Activated T-helper 1 cell treated with anti-CD3 and anti-CD28 coated beads, Interleukin-2, amount 50 U/mL, for 16 hours (primary cell): ENCODE measurements at places on chromosomes 1 and 21.

DNA sequence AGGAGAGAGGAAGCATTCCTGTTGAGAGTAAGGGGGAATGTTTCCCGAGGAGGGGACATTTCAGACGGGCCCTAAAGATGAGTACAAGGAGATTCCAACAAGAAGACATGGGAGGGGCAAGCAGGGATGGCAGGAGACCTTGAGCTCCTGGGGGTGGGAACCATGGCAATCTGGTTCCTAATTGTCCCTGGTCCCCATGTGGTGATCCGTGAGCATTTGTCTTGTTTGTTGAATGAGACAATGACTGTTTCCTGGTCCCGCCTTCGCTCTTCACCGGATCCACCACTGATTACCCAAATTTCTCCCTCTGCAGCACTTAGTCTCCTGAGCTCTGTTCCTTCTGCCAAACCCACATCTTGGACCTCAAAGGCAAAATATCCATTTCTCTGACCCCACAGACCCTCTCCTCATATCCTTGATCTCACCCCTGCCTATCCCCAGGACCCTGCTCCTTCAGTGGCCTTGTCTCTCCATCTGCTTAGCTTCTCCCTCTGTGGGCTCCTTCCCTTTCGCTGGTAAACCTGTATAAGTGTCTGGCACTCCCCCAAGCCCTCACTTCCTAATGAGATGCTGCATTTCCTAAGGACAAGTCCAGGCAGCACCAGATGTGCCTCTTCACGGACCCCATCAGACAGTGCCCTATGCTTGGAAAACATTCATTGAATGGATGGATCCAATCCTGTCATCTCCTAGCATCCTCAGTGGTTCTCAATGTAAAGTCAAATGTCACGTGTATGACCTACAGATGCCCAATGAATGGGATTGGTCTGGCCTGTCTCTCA is 8.3 kb upstream of the CSF1 start:
- DNase-seq = no peak

DNA sequence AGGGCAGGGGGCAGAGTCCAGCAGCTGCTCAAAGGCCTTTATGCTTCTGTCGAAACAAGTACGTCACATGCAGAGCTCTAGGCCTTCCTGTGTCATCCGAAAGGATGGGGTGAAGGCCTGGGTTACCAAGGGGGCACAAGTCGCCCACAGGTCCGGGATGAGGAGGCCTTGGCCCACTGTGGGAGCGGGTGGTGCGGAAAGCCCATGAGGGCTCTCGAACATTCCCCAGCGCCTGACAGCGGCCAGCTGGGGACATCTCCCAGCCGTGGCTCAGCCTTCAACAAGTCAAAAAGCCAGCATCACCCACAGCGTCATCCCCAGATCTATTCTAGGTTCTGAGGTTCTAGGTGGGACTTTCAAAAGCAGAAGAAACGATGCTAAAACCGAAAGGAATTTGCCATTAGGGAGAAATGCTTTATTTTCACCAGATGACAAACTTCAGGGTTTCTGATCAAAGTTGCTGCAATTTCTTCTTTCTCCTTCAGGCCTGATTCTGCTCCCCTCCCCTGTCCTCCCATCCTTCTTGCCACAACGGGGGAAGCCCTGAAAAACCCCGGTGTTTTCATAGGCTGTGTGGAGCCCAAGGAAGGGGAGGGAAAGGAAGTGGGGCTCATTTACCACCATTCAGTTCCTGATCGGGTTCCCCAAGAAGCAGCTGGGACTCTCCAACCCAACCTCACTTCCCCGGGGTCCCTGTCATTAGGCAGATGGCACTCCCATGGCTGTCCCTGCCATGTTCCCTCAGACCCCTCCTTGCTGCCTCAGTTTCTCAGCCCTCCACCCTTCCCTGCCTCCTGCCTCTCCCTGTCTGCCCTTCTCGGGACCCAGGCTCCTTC is 17.6 kb downstream of the GPR137B start:
- DNase-seq = no peak

GRCh38 chr1:204477036-204477740 is 17.4 kb downstream of the PIK3C2B start:
- DNase-seq = no peak

GRCh38 chr1:200646515-200646914 is 23.2 kb downstream of the DDX59 start:
- no peak for DNase-seq

DNA sequence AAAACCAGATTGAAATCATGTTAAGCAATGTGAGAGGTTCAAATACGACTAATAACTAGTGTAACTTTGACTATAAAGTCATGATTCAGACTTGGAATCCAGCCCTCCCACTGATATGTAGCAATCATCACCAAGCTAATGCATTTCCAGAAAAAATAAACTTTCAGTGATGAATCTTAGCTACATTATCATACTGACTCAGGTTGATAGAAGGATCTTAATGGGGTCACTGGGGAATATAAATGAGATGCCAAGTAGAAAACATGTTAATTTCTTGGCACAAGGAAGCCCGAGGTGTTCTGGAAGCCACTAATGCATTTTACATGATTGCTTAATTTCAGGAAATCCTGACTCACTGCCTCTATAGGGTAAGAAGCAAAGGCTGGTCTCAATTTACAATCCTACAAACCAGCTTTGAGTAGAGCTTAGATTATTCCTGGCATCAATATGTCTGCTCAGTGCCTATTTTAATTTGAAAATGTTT is 67.7 kb downstream of the SELENOF start:
- DNase-seq = no peak

DNA sequence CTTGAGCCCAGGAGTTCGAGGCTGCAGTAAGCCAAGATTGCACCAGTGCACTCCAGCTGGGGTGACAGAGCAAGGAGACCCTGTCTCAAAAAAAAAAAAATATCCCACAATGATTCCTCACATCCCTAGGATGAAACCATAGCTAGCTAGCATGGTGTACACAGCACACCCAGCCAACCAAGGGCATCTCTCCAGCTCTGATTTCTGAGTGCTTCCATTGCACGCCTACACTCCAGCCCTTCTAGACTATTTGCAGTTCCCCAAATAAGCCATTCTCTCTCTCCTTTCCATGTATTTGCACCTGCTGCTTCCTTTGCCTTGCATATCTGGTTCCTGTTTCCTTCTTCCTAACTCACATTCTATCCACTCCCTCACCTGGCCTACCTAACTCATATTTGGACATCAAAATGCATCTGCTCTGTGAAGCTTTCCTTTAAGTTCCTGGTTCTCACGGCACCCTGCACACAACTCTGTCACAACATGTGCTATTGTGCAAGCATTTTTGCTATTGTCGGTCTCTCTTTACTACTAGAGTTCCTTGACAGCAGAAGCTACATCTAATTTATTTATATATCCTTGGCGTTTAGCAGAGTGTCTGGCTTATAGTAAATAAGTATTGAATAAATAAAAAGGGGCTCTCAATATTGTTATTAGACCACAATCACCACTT is 2.4 kb upstream of the ELAPOR1 start:
- no peak for DNase-seq

- no peak for DNase-seq
These were observed 494.5 kb upstream of the PBX1 start for GRCh38 chr1:164064501-164064900.

- no peak for DNase-seq
These were observed 3.2 kb upstream of the CHAF1B start for GRCh38 chr21:36381841-36382589.

- DNase-seq = no peak
These were observed 102.6 kb downstream of the EPHB2 start for GRCh38 chr1:22812993-22813790.

- DNase-seq = no peak
These were observed 161.5 kb downstream of the TOMM20 start for GRCh38 chr1:234967121-234967520.

DNA sequence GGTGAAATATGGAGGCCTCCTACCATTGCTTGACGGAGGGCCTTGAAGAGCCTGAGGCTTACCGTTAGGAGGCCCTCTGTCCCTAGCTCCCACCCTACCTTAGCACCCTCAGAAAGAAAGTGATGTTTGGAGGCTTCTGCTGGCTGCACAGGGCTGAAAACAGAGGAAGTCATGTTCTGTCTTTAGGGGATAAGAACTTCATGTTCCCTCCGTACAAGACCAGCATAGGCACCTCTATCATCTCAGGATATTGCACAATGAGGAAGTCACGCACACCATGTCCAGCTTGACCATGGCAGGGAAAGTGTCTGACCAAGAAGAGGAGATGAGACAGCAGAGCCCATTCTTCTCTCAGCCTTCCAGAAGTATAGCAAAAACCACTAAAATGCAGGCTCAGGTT is 13.8 kb downstream of the ADORA3 start:
- DNase-seq = no peak

DNA sequence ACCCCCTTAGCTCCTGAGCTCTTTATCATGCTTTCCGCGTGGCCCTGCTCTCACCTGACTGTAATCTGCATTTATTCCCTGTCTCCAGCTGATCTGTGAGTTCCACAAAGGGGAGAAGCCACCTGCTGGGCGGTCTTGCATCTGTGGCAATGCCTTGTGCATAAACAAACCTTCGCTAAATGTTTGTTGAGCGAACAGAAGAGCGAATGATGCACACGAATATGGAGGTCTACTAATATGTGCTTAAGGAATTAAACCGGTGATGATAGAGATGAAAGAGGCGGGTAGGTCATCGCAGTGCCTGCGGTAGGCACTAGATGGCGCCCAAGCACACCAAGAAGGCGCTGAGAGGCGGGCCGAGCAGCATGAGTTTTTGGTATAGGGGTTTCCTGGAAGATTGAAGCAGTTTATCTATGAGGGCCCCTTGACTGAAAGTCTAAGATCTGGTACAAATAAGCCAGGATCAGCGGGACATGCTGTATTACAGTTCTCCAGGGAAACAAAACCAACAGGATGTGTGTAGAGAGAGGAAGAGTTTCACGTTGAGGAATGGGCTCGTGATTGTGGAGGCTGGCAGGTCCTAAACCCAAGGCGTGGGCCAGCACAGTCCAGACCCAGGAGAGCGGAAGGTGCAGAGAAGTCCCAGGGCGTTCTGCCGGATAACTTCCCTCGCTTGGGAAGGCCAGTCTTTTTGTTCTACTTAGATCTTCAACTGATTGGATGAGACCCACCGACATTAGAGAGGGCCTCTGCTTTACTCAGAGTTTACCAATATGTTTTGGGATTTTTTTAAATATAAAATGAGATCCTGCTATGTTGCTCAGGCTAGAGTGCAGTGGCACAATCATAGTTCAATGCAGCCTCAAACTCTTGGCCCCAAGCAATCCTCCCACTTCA is 34.7 kb downstream of the TOMM20 start:
- DNase-seq = peak; percentile 78

DNA sequence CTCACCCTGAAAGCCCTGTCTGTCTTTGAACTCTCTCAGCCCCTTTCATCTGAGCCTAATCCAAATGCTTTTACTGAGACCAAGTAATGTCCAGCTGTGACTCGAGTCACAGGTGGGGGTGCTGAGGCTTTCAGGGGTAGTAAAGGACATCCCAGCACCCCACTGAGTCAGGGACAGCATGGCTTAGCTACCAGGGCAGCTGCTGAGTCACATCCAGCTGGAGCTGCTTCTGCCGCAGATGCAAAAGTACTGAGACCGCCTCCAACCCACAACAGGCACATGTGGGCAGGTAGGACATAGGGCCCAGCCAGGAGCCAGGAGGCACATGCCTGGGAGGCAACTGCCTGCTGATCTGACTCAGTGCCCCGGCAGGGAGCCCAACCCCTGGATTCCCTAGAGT is 6.7 kb upstream of the VSIG8 start:
- no peak for DNase-seq

DNA sequence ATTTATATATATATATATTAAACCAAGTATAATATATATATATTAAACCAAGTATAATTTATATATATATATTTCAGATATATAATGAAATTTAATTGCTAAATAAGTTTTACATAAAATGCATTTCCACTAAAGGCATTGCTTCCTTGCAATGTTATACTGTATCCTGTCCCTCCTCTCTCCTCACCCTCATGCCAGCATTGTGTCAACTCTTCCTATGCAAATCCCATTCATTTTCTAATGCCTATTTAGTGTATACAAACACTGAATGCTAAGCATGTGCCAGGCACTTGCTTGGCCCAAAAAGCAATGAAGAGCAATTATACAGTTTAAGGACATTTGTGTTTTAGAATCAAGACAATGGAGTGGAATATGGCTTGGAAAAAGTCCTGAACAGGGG is 71.7 kb upstream of the PRMT6 start:
- DNase-seq = no peak

DNA sequence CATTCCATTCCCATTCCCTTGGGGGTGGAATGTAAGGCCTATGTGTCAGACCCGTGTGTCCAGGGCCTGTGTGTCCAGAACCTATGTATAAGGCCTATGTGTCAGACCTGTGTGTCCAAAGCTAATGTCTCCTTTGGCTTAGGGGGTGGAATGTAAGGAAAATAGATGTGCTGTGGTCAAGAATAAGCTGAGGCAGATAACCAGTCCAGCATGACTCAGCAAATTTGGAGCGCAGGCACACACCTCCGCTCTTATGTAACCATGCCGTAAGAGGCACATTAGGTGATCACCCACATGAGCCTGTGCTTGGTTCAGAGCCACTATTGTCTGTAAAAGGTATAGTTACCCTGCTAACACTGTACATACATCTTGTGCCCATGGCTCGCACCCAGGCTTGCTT is 150.8 kb upstream of the SGIP1 start:
- DNase-seq = no peak

DNA sequence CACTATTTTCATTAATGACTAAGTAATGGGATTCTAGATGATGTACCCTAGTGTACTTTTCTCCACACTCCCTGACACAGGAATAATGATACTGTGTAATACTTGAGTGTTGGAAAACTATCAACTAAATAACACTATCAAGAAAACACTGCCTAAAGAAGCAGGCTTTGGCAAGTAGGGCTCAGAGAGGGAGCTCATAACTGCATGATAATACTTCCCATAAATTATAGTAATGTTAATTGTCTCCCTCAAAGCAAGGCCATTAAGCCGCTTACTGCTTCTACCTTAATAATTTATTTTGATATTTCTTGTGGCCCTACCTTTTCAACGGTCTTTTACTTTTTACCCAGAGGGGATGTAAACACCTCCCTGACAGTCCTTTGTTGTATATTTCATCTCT is 69.0 kb downstream of the SAMSN1 start:
- no peak for DNase-seq

- DNase-seq = no peak
These were observed 62.9 kb upstream of the ZNF326 start for GRCh38 chr1:89931964-89932363.

- no peak for DNase-seq
These were observed 4.2 kb upstream of the C1orf141 start for GRCh38 chr1:67138813-67139499.

- DNase-seq = no peak
These were observed 9.0 kb upstream of the KIRREL1 start for GRCh38 chr1:157984469-157984868.

DNA sequence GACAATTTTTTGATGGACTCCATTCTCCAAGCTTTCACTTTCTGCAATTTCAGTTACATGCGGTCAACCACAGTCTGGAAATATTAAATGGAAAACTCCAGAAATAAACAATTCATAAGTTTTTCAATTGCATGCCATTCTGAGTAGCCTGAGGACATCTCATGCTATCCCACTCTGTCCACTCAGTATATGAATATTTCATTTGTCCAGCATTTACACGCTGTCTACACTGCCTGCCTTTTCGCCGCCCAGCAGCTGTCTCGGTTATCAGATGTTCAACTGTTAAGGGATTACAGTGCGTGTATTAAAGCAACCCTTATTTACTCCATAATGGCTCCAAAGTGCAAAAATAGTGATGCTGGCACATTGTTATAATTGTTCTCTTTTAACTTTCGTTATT is 116.3 kb downstream of the ADSS2 start:
- no peak for DNase-seq

- DNase-seq = no peak
These were observed 163.7 kb downstream of the LTN1 start for GRCh38 chr21:28828981-28829380.

- DNase-seq = no peak
These were observed 12.4 kb downstream of the TFF3 start for GRCh38 chr21:42302794-42303193.

- no peak for DNase-seq
These were observed 33.3 kb downstream of the BMP8A start for GRCh38 chr1:39524591-39525365.
